Progenitor cell of endocrine pancreas (in vitro differentiated cells): ENCODE measurements at places on chromosomes 12 and 14.

DNA sequence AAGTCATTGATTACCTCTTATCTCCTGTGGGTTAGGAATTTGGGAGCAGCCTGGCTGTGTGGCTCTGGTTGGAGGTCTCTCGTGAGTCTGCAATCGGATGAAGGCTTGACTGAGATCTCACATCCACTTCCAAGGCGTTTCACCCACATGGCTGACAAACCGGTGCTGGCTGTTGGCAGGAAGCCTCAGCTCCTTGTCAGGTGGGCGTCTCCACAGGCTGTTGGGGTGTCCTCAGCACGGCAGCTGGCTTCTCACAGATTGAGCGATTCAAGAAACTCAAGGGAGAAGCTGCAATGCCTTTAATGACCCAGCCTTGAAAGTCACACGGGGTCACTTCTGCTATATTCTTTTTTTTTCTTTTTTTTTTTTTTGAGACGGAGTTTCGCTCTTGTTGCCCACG, 28.6 kb upstream of the CORO1C start:
- DNase-seq = no peak

DNA sequence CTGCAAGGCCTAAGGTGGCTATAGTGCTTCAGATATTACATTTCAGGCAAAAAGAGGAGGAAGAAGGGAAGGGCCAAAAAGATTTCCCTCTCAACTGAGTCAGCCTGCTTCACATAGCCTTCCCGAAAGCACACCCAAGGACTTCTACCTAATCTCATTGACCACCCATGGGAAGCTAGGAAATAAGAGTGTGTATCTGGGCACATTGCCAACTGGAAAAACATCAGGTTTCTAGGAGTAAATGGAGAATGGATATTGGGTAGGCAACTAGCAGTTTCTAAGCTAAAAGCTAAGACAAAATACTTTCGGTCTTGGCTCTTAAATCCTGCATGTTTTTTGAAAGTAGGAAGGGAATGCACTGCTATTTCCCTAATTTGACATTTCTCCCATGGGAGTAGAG, 221.7 kb upstream of the GRIP1 start:
- DNase-seq = no peak

- DNase-seq = no peak
Observed at GRCh38 chr12:91575630-91576029, 393.0 kb upstream of the DCN start.

DNA sequence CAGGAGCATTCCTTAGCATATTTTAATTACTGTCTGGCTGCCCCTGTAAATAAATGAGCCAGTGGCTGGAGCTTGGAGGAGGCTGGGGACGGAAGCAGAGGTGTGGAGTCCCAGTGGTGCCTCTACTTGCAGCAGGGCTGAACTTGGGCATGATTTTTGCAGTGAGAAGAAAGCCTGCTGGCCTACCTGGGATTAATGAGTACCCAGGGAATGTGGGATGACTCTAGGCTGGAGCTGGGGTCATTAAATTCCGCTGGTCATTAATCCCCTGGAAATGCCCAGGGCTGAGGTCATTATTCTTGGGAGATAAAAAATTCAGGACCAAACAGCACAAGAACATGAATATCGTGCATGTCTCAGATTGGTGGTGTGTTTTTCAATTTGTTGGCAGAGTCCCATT, 753.3 kb downstream of the VRK1 start:
- DNase-seq = no peak

DNA sequence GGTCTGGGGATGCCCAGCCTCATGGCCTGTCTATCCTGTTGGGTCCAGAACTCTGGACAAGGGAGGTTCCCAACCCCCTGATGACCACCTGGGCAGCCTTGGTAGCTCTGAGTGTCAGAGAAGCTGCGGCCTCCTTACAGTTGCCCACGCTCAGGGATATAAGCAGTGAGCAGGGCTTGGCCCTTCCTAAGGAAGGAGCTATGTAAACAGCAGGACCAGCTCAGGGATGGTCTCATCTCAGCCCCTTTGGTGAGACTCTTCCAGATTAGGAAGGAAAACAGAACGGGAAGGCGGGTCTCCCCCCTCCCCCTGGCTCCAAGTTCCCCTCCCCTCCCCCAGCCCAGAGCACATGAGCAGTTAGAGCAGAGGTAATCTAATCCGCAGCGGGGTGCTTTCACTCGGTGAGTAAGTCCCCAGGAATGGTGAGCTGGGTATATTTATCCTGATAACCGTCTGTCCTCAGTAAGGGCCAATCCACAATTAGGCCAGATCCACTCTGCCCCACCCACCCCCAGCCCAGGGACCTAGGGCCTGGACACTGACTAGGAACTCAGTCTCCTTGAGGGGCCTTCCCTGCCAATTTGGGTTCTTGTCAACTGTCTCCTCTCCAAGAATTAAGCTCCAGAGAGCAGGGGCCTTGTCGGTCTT, 29.5 kb upstream of the RPLP0 start:
- no peak for DNase-seq
